Kidney capillary endothelial cell (primary cell): ENCODE measurements at places on chromosomes 4 and X.
A peak's percentile ranks its signal among the peaks of the same experiment; 100 is the strongest.

DNA sequence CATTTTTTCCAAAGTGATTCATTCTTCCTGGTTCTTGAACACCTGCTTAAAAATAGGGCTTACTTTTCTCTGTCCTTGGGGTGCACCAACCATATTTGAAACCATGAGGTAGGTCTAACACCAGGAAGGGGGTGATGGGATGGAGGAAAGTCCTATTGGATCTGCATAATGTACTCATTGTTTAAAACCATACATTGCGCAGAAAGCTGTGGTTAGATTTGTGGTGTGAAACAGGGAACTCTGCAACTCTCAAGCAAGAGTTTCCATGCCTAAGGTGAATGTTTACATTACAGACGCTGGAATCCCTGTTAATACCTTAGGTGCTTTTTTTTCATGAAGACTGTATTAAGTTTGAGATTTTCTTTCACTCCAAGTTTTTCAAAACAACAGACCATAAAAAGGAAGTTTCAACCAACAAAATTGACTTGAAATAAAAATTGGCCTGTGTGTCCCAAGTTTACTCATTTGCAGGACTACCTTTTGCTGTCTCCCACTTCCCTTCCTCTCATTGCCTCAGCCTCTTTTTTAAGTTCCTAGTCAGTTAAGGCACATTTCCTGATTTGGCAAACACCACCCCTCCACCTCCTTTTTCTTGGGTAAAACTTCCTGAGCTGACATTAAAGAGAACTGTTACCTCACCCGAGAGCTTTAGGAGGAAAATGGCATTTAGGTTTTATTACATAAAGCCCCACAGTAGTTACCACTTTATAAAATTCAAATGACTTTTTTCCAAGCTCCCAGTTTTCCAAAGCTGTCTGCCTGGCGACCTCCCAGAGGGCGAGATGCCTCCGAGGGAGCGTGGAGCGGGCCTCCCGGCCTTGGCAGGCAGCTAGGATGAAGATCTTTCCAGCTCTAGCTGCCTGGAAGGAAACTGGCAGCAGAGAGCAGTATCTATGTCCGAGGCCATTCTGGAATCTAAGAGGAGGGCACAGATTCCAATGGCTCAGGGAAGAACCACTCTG lies 47.9 kb upstream of the RBPJ start:
- no peak for DNase-seq

GRCh38 chr4:112975567-112976355 lies 73.7 kb upstream of the ANK2 start:
- no peak for DNase-seq

DNA sequence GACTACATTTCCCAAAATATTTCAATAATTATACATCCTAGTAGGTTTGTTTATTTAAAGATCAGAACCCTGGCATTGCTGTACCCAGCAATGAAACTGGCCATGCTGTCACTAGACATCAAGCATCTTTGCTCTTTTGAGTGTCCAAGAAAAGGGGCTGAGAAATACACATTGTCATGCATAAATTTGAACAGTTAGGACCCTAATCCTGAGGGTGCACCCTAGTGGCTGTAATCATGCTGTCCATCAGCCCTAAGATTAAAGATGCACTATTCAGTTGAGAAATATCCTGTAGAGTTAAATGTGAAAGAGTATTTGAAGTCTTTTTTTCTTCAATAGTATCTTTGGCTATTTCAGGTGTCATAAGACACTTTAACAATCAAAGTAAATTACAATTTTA lies 108.8 kb downstream of the NFKB1 start:
- no peak for DNase-seq

GRCh38 chr4:182448281-182449151 lies 205.3 kb downstream of the TENM3 start:
- DNase-seq, result peak; percentile 60

- DNase-seq, result no peak
Observed at GRCh38 chrX:56314334-56314733, 82.2 kb downstream of the KLF8 start.

- no peak for DNase-seq
Observed at GRCh38 chr4:187618701-187619281, 376.8 kb upstream of the ZFP42 start.

GRCh38 chrX:72050011-72050410 lies 81.7 kb downstream of the RTL5 start:
- DNase-seq, result no peak

GRCh38 chrX:123871309-123871708 lies 11.5 kb downstream of the XIAP start:
- DNase-seq, result no peak

DNA sequence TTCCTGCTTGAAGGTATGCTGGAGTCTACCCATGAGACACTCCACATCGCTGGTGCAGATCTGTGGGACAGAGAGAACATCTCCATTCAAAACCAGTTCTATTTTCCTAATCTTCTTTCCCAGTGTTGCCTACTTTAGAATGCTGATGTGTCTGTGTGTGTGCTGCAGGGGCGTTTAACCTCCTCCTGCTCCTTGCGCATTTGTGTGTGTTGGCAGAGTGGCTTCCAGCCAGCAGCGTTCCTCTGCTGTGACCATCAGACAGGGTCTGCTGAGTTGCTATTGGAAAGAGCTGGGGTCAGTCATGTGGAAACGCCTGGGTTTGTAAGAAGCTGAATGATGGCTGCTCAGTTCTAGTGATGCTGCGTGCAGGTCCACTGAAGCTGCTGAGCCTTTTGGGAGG lies 223.6 kb downstream of the RBMX2 start:
- no peak for DNase-seq

DNA sequence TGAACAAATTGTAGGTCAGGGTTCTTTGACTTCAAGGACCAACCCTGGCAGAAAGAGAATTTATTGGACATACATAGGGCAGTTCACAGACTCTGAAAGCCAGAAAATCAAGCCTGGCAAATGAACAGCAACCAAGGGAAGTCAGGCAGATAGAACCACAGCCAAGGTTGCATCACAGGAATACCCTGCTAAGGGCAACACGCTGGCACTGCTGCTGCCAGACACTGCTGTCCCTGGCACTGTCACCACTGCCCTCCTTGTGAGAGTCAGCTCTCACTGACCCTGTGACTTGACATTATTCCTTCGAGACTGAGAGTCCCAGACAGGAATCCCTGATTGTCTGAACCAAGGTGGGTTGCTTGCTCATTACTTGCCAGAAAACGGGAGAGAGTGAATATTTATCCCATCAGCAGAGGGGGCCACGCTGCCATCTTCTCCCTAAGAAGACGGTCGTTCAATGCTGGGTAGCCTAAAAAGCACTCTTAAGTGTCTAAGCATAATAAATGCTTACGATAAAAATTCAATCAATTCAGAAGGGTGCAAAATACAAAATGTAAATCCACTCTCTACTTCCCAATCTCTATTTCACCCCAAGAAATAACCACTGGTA lies 23.2 kb upstream of the PTTG2 start:
- DNase-seq, result no peak

- no peak for DNase-seq
Observed at GRCh38 chr4:19539201-19539600, 712.5 kb upstream of the SLIT2 start.

DNA sequence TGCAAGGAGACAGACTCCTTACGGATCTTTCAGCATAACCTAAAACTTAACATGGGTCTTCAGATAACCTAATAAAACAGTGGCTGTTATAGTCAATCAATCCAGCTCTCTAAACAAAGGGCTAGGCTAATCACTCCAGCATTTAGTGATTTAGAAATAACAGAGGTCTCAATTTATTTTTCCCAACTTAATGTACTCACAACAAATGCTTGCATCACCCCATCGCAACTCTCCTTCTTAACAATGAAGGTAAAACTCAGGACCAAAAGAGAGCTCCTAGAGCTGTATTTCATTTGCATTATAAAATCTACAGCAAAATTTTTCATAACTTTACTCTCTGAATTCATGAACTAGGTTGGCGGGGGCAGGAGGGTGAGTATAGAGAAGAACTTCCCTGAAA lies 1.1 kb downstream of the LIN54 start:
- no peak for DNase-seq

DNA sequence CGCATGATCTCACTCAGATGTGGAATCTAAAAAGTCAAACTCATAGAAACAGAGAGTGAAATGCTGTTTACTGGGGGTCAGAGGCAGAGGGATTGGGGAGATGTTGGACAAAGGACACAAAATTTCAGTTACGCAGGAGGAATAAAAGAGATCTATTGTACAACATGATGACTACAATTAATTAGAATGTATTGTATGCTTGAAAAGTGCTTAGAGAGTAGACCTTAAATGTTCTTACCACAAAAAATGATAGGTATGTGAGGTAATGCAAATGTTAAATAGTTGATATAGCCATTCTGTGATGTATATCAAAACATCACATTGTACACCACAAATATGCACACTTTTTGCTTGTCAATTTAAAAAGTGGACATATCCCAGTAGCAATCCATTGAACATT lies 36.1 kb upstream of the PHKA2 start:
- DNase-seq, result no peak
